ENCODE measurements at places on chromosomes 7 and 10. TPM values are rescaled to one million over a fixed set of nuclear protein-coding genes. Genes with fewer than 3 reads are reported as not detected.
A peak's percentile ranks its signal among the peaks of the same experiment; 100 is the strongest.

MINDY4 gene
- 2.2 TPM for polyA plus RNA-seq

MET gene
- 2.0 TPM for polyA plus RNA-seq

PIK3AP1 gene
- 2.6 TPM for polyA plus RNA-seq

ZSCAN25 gene
- polyA plus RNA-seq = 4.1 TPM

DNA sequence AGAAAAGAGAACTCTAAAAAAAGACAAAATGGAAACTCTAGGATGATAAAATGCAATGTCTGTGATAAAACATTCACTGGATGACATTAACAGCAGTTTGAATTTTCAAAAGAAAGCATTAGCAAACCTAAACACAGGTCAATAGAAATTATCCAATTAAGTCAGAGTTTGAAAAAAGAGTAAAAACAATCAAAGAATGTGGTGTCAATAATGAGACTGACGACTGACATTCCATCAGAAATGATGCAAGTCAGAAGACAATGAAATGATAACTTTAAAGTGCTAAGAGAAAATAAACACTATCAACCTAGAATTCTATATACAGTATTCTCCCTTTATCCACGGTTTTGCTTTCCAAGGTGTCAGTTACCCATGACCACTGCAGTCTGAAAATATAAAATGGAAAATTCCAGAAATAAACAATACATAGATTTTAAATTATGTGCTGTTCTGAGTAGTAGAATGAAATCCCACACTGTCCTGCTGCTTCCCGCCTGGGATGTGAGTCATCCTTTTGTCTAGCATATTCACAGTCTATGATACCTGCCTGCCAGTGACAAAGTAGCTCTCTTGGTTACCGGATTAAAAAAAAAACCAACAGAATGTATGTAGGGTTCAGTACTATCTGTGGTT, 38.3 kb upstream of the SFMBT2 start:
- no peak overlapping the region for H3K27ac ChIP-seq
- no peak for DNase-seq
- no peaks in the 10 kb centered on the region for H3K27me3 ChIP-seq
- no peaks in the 10 kb centered on the region for H3K4me1 ChIP-seq
- no peak overlapping the region for H3K4me3 ChIP-seq
- no peaks in the 10 kb centered on the region for H3K36me3 ChIP-seq

DNA sequence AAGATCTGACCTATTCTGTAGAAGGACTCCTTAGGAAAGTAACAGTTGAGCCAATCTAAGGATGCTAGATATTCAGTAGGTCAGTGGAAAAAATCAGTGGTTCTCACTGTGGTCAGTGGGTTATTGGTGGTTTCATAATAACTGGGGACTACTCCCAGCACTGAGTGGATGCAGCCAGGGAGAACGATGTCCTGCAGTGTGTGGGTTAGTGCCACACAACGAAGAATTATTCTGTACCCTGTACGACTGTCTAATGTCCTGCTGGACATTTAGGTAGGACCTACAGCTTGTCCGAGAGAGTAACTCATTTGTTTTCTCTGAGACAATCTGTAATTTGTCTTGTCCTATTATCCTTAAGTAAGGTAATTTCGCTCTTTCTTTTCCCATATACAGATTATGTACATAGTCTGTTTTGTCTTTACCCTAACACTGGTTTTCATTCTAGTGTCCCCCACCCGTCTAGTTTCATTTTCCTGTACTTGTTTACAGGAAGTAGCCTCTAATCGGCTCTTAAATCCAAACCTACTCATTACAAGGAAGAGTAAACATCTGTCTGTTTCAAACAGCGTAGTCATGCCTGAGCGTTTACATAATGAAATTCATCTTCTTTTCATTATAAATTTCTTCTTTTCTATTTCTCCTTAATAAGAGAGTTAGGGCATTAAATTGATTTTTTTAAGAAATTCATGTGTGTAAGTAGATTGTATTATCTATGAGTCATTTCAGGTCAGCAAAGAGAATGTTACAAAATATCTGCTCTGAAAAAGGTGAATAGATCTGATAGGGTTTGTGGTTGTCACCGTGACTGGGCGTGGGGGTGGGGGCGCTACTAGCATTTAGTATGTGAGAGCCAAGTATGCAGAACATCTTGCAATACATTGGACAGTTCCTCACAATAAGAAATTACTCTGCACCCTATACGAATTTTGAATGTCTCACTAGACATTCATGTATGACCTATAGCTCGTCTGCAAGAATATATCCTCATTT, 8.3 kb upstream of the ZC3HAV1L start:
- peaks cover 47% of the 10 kb centered on the region for H3K36me3 ChIP-seq
- H3K4me1 ChIP-seq = no peaks in the 10 kb centered on the region
- no peak for DNase-seq

DNA sequence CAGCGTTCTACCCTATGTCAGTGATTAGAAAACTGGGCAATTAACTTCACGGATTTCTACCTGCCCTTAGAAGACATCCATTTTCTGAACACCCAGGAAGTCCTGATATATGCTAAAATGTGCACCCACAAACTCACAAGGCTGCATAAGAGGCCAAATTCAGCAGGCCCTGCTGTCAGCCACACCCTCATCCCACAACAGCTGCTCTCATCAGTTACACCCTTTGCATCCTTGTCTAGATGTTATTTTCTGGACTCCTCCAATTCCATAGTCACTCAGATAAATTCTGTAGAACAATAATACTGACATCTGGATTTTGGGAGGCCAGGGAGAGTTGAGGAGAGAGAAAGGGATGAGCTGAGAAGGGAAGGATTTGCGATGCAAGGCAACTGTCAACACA, 208.9 kb downstream of the TAX1BP1 start:
- H3K27me3 ChIP-seq = no peaks in the 10 kb centered on the region
- H3K4me1 ChIP-seq = peaks cover 19% of the 10 kb centered on the region
- no peak overlapping the region for H3K4me3 ChIP-seq

- H3K27me3 ChIP-seq = no peaks in the 10 kb centered on the region
- no peaks in the 10 kb centered on the region for H3K36me3 ChIP-seq
- DNase-seq = no peak
- no peak overlapping the region for H3K4me3 ChIP-seq
- H3K27ac ChIP-seq = no peak overlapping the region
- no peaks in the 10 kb centered on the region for H3K4me1 ChIP-seq
These were observed 84.9 kb upstream of the SKAP2 start for GRCh38 chr7:26949319-26949718.

GRCh38 chr7:114086537-114086913, 167.7 kb upstream of the PPP1R3A start:
- peak; percentile 28 for DNase-seq
- no peaks in the 10 kb centered on the region for H3K36me3 ChIP-seq
- peaks cover 51% of the 10 kb centered on the region for H3K4me1 ChIP-seq
- H3K27me3 ChIP-seq = peaks cover 66% of the 10 kb centered on the region

DNA sequence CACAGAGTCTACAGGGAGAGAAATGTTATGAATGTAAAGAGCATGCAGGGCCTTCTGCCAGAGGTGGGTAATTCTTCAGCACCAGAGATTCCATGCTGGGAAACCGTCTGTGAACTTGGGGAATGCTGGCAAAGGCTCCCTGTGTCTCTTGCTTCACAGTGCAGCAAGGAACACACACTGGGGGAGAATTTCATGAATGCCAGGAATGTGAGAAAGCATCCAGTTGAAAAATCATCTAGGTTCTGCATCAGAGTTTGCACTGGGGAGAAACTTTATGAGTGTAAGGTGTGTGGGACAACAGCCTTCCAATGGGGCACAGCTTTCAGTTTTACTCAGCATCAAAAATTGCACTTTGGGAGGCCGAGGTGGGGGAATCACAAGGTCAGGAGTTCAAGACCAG, 224.3 kb upstream of the IGFBP3 start:
- H3K4me3 ChIP-seq = no peak overlapping the region
- no peaks in the 10 kb centered on the region for H3K36me3 ChIP-seq
- no peaks in the 10 kb centered on the region for H3K27me3 ChIP-seq
- H3K4me1 ChIP-seq = no peaks in the 10 kb centered on the region
- no peak for DNase-seq

DNA sequence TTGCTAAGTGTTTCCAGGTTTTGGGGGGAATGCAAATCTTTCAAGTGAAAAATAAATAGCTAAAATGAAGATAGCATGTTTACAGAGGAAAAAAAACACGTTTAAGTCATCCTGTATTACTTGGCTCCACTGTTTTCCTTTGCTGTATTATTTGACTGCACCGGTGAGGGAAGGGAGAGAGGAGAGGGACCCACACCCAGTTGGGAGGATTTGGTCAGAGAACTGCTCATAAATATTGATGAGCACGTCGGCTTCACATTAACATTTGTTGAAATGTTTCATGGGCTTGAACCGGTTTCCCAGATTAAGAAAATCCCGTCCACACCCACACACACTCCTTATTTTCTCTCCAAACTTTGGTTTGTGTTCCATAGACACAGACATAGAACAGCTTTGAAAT, 493.8 kb upstream of the MGMT start:
- H3K4me1 ChIP-seq = no peaks in the 10 kb centered on the region
- H3K27ac ChIP-seq = no peak overlapping the region
- H3K4me3 ChIP-seq = no peak overlapping the region
- no peaks in the 10 kb centered on the region for H3K36me3 ChIP-seq
- no peaks in the 10 kb centered on the region for H3K27me3 ChIP-seq

- H3K36me3 ChIP-seq = no peaks in the 10 kb centered on the region
- no peaks in the 10 kb centered on the region for H3K4me1 ChIP-seq
- no peaks in the 10 kb centered on the region for H3K27me3 ChIP-seq
- no peak overlapping the region for H3K27ac ChIP-seq
- H3K4me3 ChIP-seq = peak overlapping the region; percentile 34
These were observed 2.0 kb downstream of the SOSTDC1 start for GRCh38 chr7:16463520-16463919.

GRCh38 chr7:22302193-22302592, 54.8 kb downstream of the RAPGEF5 start:
- peaks cover 4% of the 10 kb centered on the region for H3K4me1 ChIP-seq
- H3K27me3 ChIP-seq = no peaks in the 10 kb centered on the region
- no peak for DNase-seq
- H3K27ac ChIP-seq = no peak overlapping the region
- no peak overlapping the region for H3K4me3 ChIP-seq
- no peaks in the 10 kb centered on the region for H3K36me3 ChIP-seq

GRCh38 chr7:150980663-150981062, 2.5 kb upstream of the KCNH2 start:
- H3K36me3 ChIP-seq = no peaks in the 10 kb centered on the region
- H3K4me3 ChIP-seq = no peak overlapping the region
- no peak for DNase-seq
- H3K27me3 ChIP-seq = peaks cover 57% of the 10 kb centered on the region

DNA sequence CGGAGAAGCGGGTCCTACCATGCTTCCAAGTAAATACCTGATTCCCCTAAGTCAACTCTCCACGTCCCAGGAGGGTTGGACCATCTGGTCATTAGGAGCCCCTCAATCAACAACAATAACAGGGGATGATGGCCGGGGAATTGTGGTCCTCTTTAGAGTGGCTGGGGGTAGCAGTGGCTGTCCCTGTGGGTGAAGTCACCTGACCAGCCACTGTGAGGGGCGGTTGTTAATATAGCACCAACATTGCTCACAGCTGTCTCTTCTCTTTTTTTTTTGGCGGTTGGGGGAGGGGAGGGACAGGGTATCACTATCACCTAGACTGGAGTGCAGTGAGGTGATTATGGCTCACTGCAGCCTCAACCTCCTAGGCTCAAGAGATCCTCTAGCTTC, 67.9 kb downstream of the SPDYE5 start:
- H3K4me3 ChIP-seq = no peak overlapping the region
- H3K27ac ChIP-seq = no peak overlapping the region
- no peaks in the 10 kb centered on the region for H3K27me3 ChIP-seq
- DNase-seq = no peak

DNA sequence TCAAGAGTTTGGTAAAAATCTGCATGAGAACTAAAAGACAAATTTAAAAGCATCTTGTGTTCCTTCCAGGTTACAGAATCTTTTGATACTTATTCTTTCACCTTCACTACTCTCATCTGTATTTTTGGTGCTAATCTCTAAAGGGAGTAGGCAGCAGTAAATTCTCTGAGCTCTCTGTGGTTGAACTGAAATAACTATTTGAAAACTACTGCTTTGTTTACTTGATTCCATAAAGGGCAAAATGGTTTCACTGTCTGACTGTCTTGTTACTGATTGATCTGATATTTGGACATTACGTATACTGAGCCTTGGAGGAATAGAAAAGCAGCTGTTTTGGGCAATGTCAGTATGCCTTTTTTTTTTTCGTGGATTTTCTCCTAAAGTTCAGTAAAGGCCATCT, 103.3 kb downstream of the CHRM2 start:
- no peak for DNase-seq
- no peaks in the 10 kb centered on the region for H3K27me3 ChIP-seq
- H3K4me3 ChIP-seq = no peak overlapping the region
- H3K4me1 ChIP-seq = no peaks in the 10 kb centered on the region

DNA sequence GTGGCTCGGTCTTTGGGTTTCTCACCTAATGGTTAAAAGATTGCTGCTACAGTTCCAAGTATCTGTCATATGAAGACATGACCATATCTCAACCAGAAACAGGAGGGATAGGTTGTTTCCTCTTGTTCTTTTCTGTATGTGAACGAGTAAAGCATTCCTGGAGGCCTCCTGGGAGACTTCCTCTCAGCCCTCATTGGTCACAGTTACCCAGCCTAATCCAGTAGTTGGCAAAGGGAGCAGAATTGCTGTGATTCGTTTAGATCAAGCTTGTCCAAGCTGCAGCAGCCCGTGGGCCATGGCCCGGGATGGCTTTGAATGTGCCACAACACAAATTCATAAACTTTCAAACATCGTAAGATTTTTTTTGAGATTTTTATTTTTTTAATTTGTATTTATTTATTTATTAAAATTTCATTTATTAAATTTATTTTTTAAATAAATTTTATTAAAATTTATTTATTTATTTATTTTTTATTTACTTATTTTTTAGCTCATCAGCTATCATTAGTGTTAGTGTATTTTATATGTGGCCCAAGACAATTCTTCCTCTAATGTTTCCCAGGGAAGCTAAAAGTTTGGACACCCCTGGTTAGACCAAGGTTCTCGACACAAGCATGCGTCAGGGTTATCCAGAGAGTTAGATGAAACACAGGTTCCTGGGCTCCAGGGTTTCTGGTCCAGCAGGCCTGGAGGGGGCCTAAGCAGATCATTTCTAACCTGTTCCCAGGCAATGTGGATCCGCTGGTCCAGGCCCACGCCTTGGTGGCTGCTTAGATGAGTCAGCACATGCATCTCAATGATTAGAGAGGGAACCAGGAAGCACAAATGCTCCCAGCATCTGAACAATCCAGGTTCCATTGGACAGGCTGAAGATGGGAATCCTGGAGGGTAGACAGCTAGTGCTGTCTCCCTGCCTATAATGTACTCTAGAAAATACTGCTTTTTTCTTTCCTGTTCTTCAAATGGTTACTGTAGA, 25.6 kb downstream of the CDC123 start:
- DNase-seq = no peak
- peaks cover 32% of the 10 kb centered on the region for H3K4me1 ChIP-seq
- no peak overlapping the region for H3K4me3 ChIP-seq
- H3K36me3 ChIP-seq = peaks cover 88% of the 10 kb centered on the region
- peak overlapping the region; percentile 60 for H3K27ac ChIP-seq

GRCh38 chr10:70592746-70593512, 9.6 kb downstream of the PRF1 start:
- no peak for DNase-seq
- no peaks in the 10 kb centered on the region for H3K27me3 ChIP-seq
- H3K4me1 ChIP-seq = peaks cover 5% of the 10 kb centered on the region
- no peak overlapping the region for H3K4me3 ChIP-seq
- H3K36me3 ChIP-seq = no peaks in the 10 kb centered on the region
